ENCODE measurements at places on chromosomes 11 and 22.

GRCh38 chr22:27213766-27214581 lies 556.6 kb downstream of the MIAT start:
- DNase-seq = no peak

DNA sequence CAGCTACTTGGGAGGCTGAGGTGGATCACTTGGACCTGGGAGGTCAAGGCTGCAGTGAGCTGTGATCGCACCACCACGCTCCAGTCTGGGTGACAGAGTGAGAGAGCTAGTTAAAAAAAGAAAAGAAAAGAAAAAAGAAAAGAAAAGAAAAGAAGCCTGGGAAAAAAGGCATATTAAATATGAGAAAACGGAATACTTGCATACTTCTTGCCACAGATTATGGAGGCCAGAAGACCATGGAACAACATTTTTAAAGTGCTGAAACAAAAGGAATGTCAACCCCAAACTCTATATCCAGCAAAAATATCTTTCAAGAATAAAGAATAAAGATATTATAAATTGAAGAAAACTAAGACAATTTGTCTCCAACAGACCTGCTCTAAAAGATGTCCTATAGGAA lies 191.9 kb downstream of the EFCAB6 start:
- DNase-seq = no peak

- DNase-seq = no peak
These were observed 60.6 kb upstream of the RASD2 start for GRCh38 chr22:35479985-35480550.

DNA sequence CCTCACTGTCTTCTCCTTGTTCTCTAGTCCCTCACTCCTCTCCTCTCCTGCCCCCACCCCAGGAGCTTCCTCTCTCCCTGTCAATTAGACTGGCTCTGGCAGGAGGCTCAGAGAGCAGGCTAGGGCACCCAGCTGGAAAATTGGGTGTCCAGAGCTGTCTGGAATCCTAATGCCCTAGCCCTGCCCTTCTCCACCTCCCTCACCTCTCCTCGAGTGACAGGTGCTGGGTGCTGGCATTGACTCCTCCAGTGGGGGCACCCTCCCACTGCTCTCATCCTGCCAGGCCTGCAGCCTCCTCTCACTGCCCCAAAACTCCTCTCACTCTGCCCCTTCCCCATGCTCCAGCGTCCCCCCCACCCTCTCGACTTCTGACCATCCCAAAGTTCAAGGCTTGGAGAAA lies 68.9 kb downstream of the CYTH4 start:
- no peak for DNase-seq

GRCh38 chr11:113638376-113638775 lies 67.7 kb downstream of the TMPRSS5 start:
- no peak for DNase-seq

DNA sequence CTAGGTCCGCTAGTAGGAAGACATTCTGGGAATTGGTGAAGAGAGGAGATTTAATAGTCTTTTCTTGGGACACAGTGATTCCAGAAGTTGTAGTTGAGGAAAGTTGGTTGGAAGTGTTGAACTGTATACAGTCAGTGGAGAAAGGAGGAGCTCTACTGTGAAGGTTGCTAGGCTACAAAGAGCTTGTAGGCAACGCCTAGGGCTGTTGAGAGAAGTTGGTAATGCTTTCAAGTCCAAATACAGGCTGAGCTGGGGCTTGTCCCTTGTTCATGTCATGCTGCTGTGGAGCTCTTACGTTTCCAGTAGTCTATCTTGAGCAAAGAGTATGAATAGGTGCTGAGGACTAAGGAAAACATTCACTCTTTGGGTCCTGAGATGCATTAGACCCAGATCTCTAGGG lies 1.1 kb downstream of the TBCEL start:
- DNase-seq = no peak

DNA sequence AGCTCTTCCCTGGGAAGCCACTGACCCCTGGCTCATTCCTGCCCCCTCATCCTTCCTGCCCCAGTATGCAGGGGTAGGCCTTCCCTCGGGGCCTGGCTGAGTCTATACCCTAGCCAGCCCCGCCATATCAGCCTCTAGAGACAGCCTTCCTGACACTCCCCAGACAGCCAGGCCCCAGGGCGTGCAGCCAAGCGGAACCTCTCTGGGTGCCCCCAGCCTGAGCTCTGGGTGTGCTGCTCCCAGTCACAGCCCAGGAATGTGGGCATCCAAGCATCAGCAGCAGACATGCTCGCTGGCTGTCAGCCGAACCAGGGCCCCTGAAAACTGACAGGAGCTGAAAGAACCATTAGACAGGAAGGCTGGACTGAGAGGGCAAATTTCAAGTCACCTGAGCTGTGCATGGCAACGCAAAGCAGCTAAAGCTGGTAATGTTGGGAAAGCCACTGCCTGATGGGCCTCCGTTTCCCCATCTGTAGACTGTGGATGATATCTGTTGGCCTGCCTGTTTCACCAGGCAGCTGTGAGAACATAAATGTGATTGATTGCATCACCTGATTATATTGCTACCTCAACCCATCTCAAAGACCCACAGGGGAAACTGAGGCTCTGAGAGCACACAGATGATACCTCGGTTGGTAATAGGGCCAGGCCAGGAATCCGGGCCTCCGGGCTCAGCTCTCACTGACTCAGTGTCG lies 93.2 kb downstream of the LRRC32 start:
- no peak for DNase-seq

DNA sequence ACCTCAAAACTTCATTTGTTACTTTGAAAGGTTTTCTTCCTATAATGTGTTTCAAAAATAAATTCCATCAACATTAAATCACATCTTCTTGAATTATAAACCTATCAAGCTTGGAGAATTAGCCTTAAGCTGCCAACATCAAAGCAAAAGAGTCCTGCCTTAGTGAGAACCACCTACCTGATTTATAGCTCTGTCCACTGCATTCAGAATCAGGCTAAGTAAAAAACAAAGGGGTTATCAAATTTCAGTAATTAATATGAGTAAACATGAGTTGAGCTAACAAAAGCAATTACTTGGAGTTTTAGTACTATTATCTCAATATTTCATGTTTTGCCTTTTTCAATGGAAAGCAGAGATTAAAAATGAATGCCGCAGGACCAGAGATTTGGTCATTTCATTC lies 73.9 kb downstream of the CADM1 start:
- no peak for DNase-seq

- DNase-seq = no peak
These were observed 211.0 kb downstream of the GRIK4 start for GRCh38 chr11:120722524-120722923.

GRCh38 chr22:42704896-42705295 lies 15.8 kb downstream of the A4GALT start:
- no peak for DNase-seq

DNA sequence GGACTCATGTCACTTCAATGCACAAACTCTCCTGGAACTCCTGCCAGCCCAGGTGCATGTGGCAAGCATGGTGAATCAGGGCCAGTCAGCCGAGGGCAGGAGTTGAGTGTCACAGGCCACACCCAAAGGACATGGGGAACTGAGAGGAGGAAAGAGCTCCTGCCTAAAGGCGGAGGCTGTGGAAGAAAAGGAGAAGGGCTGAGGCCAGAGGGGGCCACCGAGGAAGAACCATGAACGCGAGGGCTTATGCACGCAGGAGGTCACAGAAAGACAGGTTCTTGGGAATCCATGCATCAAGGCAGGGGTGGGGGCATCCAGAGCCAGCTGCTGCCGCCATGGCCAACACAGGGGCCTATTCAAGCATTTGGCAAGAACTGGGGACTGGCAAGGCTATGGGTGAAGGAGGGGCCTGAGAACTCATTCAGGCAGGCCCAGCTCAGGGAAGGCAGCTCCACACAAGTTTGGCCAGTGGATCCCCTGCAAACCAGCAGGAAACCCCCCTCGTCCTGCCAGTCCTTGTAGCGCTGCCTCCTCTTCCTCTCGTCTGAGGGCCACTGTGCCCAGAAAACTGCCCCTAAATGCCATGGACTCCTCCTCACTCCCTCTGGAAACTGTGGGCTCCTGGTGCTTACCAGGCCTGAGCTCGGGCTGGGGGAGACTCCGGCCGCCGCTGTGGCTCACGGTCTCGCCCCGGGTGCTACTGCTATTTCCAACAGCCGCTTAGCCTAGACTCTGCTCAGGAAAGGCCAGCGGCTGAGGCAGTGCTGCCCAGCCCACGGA lies 15.4 kb downstream of the PPM1F start:
- DNase-seq = peak; percentile 46
